ENCODE measurements at places on chromosomes 16 and 17. TPM values are rescaled to one million over a fixed set of nuclear protein-coding genes. Genes with fewer than 3 reads are reported as not detected.

MYH8 gene
- 0.64 TPM for polyA plus RNA-seq

DNA sequence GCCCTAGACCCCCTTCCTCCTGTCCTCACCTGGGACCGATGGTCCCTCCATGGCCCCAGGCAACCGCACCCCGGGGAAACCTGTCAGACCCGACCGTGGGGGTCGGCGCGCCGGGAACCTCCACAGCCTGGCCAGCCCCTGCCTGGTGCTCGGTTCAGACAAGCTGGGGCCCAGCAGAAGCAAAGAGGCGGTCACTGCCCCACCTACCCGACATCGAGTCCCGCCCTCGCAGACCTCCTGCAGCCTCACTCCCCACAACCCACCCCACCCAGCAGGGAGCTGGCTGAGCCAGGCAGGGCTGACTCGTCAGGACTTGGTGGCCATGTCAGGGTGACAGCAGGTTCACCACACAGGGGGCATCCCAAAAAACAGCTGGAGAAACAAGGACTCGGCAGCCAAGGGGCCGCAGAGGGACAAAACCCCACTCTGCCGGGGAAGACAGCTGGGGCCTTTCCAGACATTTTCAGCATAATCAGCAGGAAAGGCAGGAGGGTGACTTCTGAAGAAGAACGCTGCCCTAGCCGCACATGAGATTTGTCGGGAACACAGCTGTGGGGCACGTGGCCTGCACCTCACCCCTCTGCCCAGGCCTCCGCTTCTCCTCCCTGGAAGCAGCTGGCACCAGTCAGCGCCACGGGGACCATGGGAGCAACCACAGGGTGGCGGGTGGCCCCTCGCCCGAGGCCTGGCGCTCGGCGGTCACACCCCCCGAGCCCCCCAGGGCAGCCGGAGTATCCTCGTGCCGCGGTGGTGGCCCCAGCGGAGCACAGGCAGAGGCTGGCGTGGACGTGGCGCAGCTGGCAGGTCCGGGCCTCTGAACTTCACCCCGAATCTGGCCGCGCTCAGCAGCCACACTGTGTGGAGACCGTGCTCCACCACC is 22.9 kb downstream of the GNPTG start:
- DNase-seq = no peak

GRCh38 chr16:27366687-27367460 is 35.1 kb upstream of the IL21R start:
- DNase-seq = no peak

- DNase-seq = no peak
Observed at GRCh38 chr17:83110735-83111134, 31.3 kb downstream of the METRNL start.

DNA sequence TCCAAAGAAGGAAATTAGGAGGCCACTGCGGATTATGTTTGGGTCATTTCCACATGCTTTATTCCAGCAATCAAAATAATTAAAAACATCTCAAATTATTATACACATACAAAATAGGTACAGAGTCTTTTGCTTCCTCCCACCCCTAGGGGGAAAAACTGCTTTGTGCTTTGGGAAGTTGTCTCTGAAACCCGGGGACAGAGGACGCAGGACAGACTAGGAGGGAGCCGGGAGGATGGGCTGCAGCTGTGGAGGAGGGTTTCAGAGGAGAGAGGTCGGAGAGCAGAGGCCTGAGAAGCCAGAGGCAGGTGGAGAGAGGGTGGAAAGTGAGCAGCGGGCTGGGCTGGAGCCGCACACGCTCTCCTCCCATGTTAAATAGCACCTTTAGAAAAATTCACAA is 17.4 kb downstream of the COL1A1 start:
- DNase-seq = no peak

ITPRIPL2 gene
- 16.3 TPM for polyA plus RNA-seq

TMEM98 gene
- polyA plus RNA-seq = 248 TPM
